Right lung (tissue), 10 donors: ENCODE measurements at places on chromosomes 13 and 19. TPM values are rescaled to one million over a fixed set of nuclear protein-coding genes. Genes with fewer than 3 reads are reported as not detected.
A peak's percentile ranks its signal among the peaks of the same experiment; 100 is the strongest.

SIGLEC11 gene
- polyA plus RNA-seq = 0.52 TPM

MISP3 gene
- polyA plus RNA-seq = 3.7 TPM

ZNF805 gene
- polyA plus RNA-seq = 7.6 TPM

ZNF284 gene
- polyA plus RNA-seq = 10.2 TPM

EDNRB gene
- 80.8 TPM for polyA plus RNA-seq

HS6ST3 gene
- polyA plus RNA-seq = 0.09 TPM

C3 gene
- polyA plus RNA-seq = 45.1 TPM

CGB2 gene
- polyA plus RNA-seq = not detected

ZNF729 gene
- polyA plus RNA-seq = 0.12 TPM

TBXA2R gene
- 1.6 TPM for polyA plus RNA-seq

LENG9 gene
- polyA plus RNA-seq = 4.1 TPM

ZNF90 gene
- polyA plus RNA-seq = 23.4 TPM

APOC4 gene
- 0.30 TPM for polyA plus RNA-seq

GEMIN7 gene
- polyA plus RNA-seq = 22.5 TPM

SERPINE3 gene
- polyA plus RNA-seq = 0.65 TPM

ERICH4 gene
- polyA plus RNA-seq = 0.75 TPM

PLVAP gene
- 24.4 TPM for polyA plus RNA-seq

DNA sequence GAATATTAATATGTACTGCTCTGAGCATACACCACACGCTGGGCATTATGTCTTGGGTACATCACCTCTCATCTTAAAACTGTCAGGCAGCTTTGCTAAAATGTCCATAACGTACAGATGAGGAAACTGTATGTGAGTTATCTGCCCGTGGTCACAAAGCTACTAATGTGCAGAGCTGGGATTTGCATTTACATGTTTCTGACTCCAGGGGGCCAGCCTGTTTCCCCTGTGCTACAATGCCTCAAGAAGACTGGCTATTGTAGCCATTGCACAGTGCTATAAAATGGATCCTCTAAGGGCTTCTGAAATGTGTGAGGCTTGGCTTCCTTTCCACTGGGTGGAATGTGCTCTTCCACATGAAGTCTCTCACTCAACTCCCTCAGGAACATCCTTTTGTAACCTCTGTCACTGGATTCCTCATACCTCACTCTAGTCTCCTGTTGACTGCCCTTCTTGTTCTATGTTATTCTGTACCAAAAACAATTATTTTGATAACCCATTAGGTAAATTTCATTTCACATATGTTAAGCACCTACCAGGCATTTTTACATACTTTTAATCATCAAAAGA, 95.6 kb upstream of the HTR2A start:
- DNase-seq = no peak

- DNase-seq = no peak
Measured at GRCh38 chr13:18212873-18213272, 968.8 kb downstream of the TUBA3C start.

GRCh38 chr13:59691501-59692066, 472.1 kb downstream of the DIAPH3 start:
- DNase-seq = peak; percentile 46

GRCh38 chr19:41239363-41239762, 20.3 kb downstream of the AXL start:
- no peak for DNase-seq

DNA sequence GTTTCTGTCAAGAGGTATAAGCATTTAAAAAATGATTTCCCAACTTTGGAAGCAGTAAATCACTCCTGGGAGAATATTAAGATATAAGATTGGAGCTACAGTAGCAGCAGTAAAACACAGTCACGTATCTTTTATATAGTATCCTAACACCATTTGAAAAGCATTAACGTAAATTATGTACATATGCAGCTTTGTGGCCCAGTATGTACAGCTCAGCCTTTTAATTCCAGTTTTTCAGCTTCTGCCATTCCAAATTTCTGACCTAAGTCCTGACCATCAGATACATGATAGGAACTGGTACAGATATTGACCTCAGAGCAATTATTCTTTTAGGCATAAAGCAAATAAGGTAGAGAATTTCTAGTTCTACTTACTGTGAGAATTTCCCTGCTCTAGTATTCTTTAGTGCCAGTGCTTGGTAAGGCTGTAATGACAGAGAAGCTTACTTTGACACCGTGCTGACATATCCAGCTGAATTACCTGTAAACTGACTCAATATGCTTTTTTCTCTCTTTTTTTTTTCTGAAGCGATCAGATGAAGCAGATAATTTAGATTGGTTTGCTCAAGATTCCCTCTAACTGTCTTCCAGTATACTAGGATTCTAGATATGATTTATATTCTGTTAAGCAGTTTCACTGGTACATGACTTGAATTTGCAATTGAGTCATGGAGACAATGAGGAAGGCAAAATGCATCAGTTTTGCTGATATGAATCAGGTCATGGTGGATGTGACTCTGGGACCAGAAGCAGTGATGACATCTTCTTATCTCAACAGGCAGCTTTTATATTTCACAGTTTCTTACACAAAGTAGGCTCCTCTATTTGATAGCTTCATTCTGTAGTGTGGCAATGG, 703.6 kb downstream of the SLITRK6 start:
- DNase-seq = no peak

DNA sequence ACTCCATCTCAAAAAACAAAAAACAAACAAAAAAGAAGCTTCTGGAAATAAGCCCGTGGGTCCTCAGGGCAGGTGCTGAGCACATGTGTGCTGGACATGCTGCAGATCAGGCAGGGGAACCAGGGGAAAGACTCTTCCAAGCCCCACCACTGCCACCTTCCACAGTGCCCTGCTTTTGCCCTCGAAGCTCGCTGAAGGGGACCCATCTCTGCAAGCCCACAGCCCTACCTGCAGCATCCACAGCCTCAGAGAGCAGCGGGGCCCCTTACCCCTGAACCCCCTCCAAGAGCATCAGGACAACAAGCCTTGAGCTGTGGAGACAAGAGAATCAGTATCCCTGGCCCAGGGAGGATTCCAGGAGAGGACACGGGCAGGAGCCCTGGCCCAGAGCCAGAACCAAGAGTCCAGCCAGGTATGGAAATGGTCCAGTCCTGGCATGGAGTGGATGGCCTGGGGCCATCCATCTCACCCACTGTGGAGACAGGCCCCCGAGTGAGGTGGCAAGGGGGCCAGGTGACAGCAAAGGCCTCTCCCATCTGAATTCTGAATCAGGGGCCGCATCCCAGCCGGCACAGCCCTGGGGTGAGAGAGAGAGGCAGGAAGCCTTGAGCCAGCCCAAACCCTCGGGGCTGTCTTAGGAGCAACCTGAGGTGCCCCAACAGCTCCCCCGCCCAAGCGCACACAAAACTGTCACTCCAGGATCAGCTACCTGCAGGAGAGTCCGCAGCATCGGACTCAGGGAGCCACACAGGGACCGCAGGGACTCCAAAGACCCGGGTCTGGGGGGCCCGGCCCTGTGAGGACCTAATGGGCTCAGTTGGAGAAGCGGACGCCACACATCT, 51.8 kb upstream of the TPM4 start:
- DNase-seq = no peak

- DNase-seq = no peak
Measured at GRCh38 chr19:5154129-5154798, 185.4 kb downstream of the KDM4B start.

DNA sequence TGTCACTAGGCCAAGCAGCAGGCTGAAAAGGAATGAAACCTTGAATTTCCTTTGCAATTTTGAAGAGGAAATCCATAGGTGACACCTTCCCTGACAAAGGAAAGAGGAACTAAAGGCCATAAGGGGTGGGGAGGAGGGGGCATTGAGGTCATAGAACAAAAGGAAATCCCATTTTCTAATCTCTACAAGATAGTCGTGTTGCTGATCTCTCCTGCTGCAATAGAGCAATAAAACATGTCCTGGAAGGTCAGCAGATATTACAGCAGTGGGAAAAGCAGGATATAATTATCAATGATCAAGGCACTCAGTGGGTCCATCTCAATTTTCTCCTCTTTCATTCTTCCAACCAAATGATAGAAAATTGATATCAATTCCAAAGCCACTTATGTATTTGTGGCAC, 20.3 kb upstream of the RAP2A start:
- no peak for DNase-seq

DNA sequence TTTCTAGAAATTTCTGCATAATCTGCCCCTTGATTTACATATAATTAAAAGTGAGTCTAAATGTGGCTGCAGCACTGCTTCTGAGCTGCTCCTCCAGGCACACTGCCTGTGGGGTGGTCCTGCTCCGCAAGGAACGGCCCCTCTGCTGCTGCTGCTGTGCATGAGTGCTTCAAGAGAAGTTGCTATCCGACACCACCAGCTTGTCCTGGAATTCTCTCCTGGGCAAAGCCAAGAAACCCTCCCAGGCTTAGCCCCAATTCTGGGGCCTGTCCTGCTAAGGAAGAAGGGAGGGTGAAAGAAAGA, 7.5 kb upstream of the PDCD5 start:
- DNase-seq = no peak

GRCh38 chr13:37648609-37649008, 50.0 kb upstream of the POSTN start:
- no peak for DNase-seq

DNA sequence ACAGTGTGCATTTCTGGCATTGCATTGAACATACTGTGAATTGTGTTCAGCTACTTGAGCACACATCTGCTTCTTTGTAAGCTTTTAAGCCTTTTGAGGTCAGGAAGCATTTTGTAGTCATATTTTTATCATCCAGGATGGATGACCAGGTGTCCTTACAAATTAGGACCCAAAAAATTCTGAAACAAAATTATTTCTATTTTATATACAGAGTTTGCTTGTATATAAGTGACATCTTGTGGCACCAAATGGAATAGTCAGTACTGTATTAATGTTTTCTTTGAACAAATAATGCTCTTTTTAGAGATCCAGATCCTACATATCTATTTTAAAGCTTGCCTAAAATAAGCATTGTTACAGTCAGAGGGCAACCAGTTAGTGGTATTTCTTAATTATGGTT, 9.5 kb upstream of the SUPT20H start:
- DNase-seq = no peak

GRCh38 chr19:16319481-16319880, 5.1 kb upstream of the KLF2 start:
- DNase-seq = no peak

DNA sequence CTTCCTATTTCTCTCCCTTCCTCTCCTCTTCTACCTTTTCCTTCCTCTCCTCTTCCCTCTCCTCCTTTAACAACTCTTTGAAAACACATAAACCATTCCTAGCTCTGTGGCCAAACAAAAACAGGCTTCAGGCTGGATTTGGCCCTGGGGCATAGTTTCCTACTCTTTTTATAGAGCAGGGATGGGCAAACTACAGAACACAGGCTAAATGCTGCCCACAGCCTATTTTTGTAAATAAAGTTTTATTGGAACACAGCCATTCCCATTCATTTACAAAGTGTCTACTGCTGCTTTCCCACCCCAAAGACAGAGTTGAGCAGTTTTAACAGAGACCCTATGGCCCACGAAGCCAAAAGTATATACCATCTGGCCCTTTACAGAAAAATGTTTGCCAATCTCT, 35.4 kb downstream of the LHFPL6 start:
- no peak for DNase-seq

DNA sequence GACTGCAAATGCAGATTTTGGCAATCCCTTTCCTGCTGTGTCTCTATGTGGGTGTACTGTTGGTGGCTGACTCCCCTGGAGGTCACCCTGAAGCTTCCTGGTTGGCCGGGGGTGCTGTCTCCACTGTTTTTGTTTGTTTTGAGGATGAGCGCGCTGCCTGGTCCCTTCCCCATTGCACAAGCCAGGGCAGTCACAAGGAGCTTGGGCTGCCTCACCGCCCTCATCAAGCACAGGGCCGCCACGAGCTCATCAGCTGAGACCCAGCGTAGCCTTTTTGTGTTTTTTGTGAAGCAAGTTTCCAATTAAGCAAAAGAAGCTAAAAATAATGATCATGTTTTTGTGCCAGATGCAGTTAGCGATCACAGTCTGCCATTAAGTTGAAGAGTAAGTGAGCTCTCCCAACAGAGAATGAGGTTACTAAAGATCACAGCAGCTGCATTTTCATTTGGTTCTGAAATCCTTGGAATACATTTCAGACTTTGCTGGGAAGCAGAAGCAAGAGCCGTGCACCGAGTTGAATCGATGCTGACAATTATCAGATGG, 57.8 kb downstream of the GGACT start:
- DNase-seq = peak; percentile 38

GRCh38 chr19:45117167-45117594, 24.2 kb downstream of the PPP1R37 start:
- no peak for DNase-seq

DNA sequence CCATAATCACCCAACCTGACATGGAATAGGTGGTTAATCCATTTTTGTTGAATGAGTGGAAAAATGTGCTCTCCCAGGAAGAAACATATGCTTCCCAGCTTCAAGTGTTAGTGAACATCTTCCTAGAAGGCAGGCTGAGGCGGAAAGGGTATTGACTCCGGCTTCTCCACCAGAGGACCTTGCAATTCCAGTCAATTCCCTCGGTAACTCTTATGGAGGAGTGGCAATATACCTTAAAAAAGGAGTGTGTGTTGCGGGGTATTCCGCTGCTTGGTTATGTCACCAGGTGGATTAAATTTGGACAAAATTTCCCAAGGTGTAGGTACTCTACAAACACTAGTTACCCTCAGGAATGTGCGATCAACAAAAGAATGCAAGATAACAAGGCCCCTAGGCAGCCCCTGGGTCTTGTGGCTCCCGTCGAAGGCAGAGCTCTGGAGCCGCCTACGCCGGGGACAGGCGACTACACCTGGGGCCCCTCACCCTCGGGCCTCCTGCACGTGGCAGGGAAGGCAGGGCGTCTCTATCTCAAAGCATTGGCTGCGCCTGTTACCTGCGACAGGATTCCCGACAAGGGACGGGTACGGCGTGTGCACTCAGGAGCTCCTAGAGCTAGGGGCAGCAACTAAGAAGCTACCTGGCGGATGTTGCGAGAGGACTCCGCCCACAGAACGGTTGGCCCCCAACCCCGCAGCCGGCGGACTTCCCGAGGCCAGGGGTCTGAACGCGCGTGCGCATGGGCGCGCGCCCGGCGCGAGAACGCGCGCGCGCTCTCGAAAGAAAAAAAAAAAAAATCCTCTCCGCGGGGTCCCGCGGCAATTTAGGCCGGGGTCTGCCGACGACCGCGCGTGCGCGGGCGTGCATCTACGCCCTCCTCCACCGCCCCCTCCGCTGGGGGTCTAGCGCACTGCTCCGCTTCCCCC, at the start of gene WDR87:
Gene WDR87, minus strand, starts transcription at position 649 of the 923 bp plus-strand sequence. CDS start 8,355 bp downstream, outside the sequence.
- no peak for DNase-seq

GRCh38 chr13:65623148-65623547, 1607.0 kb downstream of the PCDH9 start:
- DNase-seq = no peak

- no peak for DNase-seq
Measured at GRCh38 chr19:18932216-18932841, 8.7 kb downstream of the HOMER3 start.

DNA sequence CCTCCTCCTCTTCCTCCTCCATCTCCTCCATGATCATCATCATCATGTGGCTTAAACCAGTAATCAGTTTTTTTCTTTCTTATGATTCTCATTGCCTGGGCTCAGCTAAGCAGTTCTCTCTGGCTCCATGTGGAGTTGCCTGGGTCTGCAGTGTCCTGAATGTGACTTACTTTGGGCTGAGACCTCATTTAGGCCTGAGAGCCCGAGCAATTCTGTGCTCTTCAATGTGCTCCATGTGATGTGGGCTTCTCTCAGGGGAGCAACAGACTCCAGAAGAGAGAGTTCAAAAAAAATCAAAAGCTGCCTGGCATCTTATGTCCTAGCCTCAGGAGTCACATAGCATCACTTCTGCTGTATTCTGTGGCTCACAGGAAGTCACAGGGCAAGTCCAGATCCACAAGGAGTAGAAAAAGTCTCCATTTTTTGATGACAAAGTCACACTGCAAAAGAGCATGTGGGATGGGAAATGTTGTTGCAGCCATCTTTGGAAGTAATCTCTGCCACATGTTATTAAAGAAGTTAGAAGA, 128.7 kb downstream of the MAB21L1 start:
- DNase-seq = no peak

GRCh38 chr19:17314007-17314593, 4.7 kb downstream of the DDA1 start:
- DNase-seq = no peak
